ENCODE measurements at places on chromosomes 1 and 21.

- DNase-seq = no peak
Measured at GRCh38 chr1:241962153-241962552, 4.6 kb downstream of the BECN2 start.

- DNase-seq = no peak
Measured at GRCh38 chr1:33335020-33335419, 14.1 kb upstream of the A3GALT2 start.

GRCh38 chr1:227225715-227226346, 92.5 kb downstream of the CDC42BPA start:
- no peak for DNase-seq

- no peak for DNase-seq
Measured at GRCh38 chr1:147618771-147619170, 51.6 kb downstream of the ACP6 start.

DNA sequence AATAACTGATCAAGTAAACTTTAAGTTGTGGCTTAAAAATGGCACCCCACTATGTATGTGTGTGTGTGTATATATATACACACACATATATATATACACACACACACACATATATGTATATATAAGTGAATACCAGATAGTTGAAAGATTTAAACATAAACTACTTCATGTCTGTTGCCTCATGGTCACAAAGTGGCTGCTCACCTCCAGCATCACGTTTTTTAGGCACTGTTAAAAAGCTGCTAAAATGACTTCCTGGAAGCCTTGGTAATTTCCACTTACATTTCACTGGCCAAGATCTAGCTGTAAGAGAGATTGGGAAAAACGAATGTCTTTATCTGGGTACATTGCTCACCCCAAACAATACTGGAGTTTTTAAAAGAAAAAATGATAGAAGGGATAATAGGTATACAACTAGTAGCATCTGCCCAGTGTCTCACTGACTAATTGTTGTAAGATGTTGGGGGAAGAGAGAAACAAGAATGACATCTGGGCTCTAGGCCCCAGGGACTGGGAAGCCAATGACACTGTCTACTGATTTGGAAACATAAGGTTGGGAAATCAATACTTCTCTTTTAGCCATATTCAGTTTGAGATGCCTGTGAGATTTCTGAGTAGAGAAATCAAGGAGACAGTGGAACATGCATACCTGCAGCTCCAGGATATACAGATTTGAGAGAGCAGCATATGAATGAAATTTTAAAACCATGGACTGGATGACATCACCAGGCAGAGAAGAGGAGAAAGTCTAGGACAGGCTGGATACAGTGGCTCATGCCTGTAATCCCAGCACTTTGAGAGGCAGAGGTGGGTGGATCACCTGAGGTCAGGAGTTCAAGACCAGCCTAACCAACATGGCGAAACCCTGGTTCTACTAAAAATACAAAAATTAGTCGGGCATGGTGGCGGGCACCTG, 42.8 kb downstream of the CLDN14 start:
- no peak for DNase-seq

GRCh38 chr1:5724847-5725246, 267.4 kb downstream of the NPHP4 start:
- no peak for DNase-seq

GRCh38 chr21:20642681-20643080, 355.5 kb upstream of the NCAM2 start:
- no peak for DNase-seq

DNA sequence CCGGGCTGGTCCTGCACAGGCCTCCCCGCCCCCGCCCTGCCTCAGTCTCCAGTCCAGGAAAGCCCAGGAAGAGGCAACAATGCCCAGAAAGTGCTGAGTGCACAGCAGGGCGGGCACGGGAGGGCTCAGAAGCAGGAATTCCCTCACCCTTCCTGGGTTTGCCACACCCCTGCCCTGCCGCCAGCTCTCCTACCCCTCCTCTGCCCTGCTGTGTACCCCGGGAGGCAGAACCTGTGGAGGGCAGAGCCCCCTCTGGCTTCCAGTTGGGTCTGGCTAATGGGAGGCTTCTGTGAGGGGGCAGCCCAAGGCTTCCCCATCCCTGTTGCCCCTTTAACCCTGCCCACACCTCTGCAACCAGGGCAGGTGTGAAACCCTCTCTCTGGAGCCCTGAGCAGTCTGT, 47.5 kb upstream of the CSF3R start:
- no peak for DNase-seq

DNA sequence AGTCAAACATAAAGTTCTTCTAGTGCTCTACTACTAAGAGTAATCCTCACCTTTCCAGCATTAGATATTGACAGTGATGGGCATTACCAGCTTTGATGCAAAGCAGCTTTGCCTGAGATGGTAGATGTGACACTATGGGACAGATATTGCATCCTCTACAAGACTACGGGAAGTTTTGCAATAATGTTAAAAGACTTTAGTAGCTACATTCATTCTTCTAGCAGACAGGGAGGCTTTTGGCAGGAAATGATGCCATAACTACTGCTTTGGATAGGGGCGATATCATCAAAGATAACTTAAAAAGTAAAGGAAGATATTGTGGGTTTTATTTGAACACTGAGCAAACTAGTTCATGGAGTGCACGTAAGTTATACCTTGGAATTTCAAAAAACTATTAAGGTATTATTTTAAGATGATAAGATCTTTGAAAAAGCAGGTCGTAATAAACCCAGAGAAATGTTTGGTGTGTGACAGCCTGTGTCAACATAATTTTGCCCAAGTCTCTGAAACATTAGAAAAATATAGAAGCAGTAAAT, 368.3 kb upstream of the TMPRSS15 start:
- no peak for DNase-seq

DNA sequence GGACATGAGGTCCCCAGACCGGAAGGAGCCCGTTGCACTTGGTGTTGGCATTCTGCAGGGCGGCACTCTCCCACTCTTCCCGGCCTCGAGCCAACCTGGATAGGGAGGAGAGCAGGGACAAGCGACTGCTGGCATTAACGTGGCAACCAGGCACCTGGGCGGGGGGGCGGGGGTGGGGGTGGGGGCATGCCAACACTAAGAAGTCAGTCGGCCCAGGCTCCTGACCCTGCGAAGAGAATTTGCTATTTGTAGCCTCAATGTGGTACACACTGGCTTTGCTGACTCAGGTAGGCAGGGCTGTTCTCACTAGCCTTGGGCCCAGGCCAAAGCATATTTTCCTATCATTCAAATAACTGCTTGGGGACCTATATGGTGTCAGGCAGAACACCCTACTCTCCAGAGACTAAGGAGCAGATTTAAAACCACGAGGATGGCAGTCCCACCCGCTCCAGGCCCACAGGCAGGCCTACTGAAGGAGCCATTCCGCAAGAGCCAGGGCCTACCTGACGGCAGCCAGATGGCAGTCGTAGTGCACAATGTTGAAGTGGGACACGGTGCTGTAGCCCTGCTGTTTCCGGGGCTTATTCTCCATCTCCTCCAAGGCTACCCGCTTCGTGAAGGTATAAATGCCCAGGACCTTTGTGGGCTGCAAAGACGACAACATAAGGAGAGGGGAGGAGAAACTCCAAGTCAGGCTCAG, 123.7 kb downstream of the UBR4 start:
- no peak for DNase-seq

DNA sequence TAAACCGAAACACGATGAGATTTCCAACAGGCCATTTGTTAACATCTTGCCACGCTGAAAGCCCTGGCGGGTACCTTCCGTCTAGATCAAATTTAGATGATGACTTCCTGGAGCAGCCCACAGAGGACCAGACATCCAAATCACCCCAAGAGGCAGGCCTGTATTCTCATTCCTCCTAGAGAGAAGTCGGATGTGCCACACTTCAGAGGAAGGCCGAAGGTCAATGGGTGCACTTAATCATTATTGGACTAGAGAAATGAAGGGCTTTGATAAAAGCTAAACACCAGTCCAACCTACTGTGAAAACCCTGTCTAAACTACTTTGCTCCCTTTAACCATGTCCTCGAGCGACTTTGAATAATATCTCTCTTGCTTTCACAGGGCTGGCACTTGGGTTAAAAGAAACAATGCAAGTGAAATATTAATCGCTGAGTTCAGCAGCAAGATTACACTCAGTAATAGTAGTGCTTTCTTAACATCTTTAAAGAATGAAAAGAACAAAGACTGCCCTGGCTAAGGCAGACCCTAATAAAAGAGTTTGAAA, 76.5 kb downstream of the BCAR3 start:
- no peak for DNase-seq

DNA sequence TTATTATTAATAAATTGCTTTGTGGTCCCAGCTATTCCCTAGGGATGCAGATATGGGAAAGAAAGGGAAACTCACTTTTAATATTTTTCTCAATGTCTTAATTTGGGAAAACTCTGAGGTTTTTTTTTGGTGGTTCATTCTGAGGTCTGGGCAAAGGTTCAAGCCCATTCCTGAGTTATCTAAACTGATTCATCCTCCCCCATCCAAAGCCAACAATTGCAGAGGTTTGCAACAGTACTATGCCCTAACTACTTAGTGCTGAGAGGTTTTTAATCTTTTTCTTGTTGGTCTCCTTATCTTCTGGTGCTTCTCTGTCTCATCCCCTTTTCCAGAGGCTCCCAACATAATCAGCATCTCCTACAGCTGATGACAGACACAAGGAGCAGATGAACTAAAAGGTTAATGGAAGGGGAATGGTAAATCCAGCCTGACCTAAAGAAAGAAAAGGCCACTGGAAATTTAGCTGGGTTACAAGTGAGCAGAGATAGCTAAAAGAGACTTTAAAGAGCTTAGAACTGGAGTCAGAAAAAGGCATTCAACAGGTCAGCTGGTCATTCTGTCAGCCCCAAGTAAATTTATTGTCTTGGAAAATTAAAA, 390.4 kb downstream of the TGFB2 start:
- no peak for DNase-seq

- DNase-seq = no peak
Measured at GRCh38 chr1:158329733-158330132, 1.6 kb downstream of the CD1B start.

DNA sequence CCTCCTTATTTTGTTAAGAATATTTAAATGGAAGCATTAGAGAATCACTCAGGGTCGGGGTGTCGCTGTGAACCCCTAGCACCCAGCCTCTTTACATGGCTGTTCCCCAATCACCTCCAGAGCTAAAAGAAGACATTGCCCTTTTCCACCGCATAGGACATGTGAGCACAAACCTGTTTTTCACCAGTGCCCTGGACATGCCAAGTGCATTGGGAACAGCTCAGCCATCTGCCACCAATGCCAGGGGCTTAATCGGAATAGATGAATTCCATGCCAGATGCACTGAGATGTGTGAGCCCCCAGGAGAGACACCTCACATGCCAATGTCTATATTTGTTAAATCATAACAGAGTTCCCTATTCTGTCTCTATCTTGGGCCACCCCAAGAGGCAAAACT, 33.3 kb downstream of the EIF2D start:
- no peak for DNase-seq

Measured in T follicular helper cell (primary cell).